Omental fat pad (tissue), 4 donors: ENCODE measurements at places on chromosomes 12 and 14. TPM values are rescaled to one million over a fixed set of nuclear protein-coding genes. Genes with fewer than 3 reads are reported as not detected.

The KRT72 gene
- 0.31 TPM for total RNA-seq

DNA sequence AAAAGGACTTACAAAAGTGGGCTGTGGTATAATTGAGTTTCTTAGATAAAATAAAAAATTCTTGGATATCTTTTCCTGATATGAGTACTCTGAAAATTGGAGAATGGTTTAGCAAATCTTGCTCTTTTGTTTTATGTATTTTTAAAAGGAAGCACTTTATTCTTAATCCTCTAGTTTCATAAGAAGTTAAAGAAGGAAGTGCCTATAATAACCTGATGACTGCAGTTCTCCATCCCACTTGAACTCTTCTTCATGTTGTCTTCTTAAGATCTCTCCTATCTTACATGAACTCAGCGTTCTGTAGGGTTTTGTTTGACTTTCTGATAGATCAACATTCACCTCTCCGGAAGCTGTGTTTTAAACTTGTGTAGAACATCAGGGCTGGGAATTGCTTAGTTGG is 271.0 kb downstream of the ERC1 start:
- DNase-seq = no peak

The PLEKHG7 gene
- 0.12 TPM for total RNA-seq

GRCh38 chr14:67744046-67744445 is 42.4 kb downstream of the RDH12 start:
- no peak for DNase-seq
